ENCODE measurements at places on chromosomes 1 and 21.

DNA sequence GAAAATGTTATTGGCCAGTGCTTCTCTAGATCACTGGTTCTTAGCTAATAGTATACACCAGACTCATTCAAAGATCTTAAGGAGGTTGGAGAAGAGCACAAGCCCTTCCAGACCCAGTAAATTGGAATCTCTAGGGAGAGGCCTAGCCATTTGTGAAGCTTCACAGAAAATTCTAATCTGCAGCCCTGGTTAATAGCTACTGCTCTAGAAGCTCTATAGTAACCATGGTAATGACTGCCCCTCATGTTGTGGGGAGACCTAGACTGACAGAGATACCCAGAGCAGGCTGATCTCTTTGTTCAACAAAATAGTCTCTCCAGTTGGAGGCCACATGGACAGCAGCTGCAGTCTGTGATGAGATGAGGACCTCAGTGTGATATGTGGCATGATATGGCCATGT is 31.7 kb downstream of the ARID1A start:
- no peak for DNase-seq

DNA sequence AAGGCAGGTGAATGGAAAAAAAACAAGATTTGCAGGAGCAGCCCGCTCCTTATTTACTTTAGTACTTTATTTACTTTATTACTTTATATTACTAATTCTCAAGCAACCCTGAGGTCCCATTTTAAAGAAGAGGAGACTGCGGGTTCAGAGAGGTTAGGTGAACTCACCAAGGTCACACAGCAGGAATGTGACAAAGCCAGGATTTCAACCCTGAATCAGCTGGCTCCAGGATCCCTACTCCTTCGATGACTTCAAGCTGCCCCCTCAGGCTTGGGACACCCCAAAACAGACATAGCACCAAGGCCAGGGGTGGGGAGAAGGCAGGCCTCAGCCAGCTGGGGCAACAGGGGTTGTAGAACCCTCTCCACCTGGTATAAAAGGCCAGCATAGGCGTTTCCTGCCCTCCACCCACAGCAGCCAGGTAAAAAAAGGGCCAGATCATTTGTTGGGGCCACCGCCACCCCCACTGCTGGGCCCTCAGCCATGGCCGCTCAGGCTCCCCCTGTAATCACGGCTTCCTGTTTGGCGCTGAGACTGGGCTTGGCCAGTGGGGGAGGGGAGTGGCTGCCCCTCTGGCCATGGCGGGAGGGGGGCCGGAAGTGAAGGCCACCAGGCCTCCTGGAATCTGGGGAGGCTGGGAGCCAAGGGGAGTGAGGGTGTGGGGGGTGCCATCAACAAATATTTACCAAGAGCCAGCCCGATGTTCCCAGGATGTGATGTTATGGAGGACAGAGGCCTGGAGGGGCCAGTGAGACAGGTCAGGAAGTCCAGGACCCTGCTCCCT is 6.6 kb downstream of the SDC3 start:
- DNase-seq, result no peak

DNA sequence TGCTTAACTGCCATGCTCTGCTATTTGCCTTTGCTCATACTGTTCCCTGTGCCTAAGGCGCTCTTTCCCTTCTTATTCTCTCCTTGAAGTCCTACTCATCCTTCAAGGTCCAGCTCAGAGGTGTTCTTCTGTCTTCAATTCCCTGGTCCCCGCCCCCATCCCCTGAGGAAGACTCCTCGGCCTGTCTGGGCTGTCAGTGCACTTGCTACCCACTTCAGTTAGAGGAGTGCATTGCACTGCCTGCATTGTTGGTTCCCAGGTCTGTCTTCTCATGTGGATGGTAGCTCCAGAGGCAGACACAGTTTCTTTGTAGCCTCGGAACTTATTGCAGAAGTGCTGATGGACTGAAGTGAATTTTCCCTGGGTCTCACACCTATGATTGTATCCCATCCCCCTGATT is 194.0 kb downstream of the C1orf94 start:
- DNase-seq, result no peak

DNA sequence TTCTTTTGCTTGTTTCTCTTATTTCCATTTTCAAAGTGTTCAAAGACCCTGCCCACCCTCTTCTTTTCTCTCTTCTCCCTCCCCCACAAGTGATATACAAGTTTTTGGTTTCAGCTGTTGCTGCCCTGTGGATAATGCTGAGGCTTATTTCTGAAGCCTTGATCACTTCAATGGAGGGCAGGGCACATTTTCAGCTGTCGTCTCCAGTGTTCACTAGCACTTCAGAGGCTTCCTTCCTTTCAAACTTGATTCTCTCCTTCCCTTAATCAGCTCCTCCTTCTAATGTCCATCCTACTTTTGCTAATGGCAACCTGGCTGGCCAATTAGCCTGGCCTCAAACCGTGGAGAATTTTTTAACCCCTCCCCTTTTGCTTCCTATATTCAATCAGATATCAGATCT is 435.7 kb upstream of the RUNX1 start:
- DNase-seq, result no peak

GRCh38 chr21:28310171-28310685 is 682.4 kb downstream of the LTN1 start:
- DNase-seq, result no peak

DNA sequence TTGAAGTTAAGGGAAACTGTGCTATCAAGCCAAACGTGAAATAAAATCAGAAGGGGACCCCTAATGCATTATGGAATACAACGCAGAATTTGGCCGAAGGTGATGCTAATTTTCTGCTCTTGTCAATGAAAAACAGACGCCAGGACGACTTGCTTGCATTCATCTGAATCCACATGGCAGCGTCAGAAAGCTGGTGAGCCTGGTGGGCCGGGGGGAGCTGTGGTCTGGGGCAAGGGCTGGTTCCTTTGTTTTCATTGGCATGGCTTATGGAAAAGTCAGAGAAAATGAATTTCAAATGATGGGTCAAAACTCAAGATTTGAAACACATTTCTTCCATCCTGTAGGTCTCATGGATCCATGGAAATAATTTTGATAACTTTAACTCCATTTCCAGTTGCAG is 86.4 kb upstream of the RUNX1 start:
- DNase-seq, result no peak

GRCh38 chr1:153429266-153430165 is 13.2 kb downstream of the S100A7A start:
- DNase-seq, result peak; percentile 89

DNA sequence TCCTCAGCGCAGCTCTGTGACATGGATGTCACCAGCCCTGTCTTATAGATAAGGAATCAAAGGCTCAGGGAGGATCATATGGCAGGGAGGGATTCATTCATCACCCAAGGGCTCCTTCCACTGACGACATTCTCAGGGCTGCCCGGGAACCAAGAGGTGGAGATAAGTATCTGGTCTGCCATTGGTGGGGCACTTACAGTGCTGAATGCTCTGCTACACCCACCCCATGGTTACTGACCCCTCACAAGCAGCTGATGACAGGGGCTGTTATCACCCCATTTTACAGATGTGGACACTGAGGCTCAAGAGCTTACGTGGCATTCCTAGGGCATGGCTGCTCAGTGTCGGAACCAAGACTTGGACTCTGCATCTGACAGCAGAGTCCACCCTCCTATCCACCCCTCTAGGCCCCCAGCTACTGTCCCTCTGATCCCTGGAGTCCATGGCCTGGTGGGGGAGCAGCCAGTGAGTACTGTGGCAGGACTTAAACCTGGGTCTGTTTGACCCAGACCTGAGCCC is 155.1 kb downstream of the PTPRU start:
- DNase-seq, result no peak

DNA sequence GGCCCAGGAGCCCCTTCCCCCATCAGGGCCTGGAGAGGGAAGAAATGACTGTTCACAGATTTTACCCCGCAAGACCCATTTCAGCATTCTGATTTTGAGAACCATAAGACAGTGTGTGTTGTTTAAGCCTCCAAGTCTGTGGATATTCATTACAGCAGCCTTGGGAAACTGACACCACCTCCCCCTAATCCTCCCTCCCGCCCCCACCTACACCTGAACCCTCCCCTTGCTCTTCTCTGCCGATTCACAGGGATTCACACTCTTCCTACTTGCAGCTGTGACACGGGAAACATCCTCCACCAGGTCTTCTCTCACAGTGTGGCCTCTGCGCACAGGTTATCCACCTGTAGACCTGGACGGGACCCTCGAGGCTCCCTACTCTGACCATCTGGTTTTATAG is 50.1 kb downstream of the RIPK4 start:
- no peak for DNase-seq

DNA sequence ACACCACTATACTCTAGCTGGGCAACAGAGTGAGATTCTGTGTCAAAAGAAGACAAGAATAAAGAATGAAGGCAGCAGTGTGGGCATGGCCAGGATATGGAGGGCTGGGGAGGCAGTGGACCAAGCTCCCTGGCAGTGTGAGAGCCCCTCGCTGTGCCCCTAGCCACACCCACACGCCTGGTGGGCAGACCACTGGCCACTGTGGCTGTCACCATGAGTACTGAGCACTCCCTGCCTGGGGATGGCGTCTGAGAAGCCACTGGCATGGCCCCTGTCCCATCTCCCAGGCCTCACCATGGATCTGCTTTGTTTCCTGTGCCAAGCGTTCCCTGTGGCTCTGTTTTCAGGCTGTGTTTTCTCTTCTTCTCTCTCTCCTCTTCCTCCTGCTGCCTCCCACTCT is 51.7 kb downstream of the STUM start:
- DNase-seq, result no peak

GRCh38 chr1:184582411-184582810 is 172.2 kb downstream of the EDEM3 start:
- DNase-seq, result no peak

DNA sequence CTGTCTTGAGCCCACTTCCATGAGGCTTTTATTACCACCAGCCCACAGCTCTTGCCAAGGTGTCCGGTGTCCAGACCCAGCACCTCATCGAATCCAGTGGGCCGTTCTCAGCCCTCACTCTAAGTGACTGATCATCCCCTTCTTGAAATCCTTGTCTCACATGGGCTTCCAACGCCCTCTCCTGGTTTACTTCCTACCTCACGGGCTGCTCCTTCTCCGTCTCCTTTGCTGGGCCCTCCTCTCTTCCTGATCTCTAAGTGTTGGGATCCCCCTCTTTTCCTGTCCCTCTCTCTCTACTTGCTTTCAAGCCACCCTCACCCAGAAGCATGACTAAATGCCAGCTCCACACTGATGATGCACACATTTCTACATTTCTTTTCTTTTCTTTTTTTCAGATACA is 9.0 kb upstream of the RHBG start:
- DNase-seq, result peak; percentile 32

GRCh38 chr1:232252546-232253118 is 377.3 kb downstream of the SIPA1L2 start:
- DNase-seq, result no peak

DNA sequence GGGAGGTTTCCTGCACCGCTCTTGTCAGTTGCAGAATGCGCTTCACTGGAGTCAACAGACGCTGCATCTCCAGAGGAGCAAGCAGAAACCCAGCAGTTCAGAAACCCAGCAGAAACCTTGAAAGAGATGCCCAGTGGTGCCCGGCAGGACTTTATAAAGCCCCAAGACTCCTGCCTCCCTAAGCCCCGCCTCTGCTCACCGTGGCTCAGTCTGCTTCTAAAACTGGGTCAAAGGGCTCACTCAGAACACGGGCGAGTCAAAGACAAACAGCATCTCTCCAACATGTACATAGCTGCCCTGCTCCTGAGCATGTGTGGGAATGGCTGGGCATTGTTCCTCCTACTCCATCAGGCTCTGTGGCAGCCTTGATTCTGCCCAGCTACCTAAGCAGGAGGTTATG is at the start of gene HMGCS2:
Gene HMGCS2, minus strand, starts transcription at position 128 of the 400 bp plus-strand sequence. Its CDS starts 61 bp downstream, at position 67.
- DNase-seq, result peak; percentile 16

DNA sequence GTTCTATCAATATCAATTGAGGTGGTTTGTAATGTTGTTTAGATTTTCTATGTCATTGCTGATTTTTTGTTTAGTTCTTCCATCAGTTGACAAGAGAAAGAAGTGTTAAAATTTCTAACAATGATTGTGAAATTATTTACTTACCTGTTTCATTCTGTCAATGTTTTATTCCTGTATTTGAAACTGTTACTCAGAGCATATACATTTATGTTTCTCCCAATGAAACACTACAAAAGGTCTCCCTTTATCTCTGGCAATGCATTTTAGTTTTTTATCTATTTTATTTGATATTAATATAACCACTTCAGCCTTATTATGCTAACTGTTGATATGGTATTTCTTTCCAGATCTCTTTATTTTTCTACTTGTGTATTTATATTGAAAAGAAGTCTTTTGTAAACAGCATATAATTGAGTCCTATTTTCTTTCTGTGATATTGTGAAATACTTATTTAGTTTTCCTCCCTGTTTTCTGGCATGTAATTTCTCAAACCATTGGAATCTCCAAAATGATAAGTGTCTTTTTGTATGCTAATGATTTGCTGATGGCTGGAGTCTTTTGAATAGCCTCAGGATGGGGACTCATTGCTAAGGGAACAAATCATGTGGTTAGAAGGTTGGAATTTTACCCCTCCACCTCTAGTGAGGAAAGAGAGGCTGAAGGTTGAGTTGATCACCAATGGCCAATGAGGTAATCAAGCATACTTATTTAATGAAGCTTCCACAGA is 122.0 kb downstream of the ADSS2 start:
- DNase-seq, result peak; percentile 77

DNA sequence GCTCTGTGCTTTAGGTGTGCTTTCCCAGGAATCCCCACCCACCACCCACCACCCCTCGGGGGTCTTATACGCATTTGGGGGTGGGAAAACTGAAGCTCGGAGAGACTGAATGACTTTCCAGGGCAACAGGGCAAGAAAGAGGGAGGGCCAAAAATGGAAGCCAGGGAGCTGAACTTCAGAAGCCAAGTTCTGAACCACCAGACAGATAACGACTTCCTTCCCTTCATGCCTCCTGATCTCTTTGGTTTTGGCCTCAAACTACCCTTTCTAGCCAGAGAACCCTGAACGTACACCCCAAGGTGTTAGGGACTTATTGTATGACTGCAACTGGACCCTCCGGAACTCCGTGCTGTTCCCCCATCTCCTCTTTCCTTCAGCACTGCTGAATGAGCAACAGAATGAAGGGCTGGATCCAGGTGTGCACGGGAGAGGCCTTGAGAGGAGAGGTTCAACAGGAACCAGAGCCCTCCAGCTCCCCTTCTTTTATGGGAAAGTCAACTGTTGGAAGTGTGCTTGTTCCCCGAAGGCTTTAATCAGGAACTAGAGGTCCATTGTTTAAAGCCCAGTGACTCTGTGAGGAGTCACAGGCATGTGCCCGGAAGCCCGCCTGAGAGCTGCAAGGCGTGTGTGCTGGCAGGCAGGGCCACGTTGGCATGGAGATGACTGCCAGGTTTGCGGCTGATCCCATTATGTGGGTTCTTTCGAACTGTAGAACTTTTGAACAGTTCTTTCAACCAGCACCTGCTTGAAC is 3.1 kb downstream of the BACE2 start:
- DNase-seq, result peak; percentile 87

GRCh38 chr1:28359592-28360239 is 9.8 kb upstream of the PHACTR4 start:
- peak; percentile 59 for DNase-seq
